ENCODE measurements at places on chromosomes 12 and 14.

DNA sequence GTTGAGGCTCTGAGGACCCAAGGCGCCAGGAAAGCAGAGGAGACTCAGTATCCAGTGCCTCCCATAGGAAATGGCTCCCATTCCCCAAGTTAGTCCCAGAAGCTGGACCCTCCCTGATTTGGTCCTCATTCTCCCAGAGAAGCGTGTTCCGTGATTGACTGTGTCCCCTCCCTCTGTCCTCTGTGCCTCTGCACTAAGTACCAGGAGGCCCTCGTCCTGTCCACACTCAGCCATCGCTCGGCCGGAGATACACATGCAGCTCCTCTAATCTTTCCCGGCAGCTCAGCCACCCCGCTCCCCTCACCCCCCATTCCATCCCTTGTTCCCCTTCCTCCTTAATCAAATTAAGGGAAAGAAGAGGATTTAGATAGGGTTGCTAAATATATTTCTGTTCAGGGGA, 28.3 kb upstream of the ATP2A2 start:
- DNase-seq, result no peak

DNA sequence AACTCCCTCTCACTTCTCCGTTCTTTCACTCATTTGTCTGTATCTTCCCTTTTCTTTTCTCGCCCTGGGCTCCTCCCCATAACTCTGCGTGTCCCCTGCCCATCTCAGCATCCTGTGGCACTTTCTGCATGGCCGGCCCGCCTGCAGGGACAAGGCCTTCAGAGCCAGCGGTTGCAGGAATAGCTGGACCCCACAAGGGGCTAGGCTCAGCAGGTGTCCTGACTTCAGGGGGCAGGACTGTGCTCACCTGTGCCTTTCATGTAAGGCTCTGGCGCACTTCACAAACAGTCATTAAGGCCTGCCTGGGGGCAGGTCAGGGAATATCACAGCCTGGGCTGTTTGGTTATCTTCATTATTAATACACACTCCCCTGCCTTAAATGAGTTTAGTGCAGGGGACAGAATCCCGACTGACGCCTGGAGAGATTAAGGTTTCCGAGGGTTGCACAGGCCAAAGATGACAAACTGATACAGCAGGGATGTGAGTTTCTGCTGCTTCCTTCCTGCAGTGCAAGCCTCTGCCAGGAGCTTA, 768.8 kb upstream of the TBX3 start:
- no peak for DNase-seq

DNA sequence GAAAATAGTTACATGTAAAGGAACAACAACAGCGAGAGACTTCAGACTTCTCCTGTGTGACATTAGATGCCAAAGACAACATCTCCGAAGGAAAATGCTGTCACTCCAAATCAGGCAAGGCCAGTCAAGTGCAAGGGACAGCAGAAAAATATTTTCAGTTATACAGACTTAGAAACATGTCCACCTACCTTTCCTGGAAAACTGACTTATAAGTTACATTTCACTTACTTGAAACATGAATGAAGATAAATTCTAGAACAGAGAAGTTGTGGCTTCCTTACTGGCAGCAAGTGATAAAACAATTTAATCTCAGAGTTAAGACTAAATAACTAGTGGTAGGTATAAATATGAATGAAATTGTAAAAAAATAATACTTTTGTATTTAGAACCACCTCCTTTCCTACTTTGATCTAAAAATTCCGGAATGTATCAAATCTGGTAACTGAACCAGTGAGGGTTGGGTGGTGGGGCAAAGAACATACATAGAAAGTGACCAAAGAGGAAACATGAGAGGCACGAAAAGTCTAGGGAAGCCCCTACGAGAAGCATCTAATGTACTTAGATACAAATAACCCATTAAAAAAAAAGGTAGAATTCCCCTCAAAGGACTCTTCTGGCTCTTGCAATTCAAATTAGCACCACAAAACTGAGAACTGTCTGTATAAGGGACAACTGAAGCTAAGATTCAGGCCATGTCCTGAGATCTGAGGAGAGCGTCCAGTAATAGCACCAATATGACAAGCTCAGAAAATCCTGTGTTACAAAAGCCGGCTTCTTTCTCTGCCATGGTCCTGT, 21.2 kb downstream of the MTHFD1 start:
- DNase-seq, result no peak

GRCh38 chr14:70009961-70010360, 130.7 kb downstream of the SMOC1 start:
- no peak for DNase-seq

DNA sequence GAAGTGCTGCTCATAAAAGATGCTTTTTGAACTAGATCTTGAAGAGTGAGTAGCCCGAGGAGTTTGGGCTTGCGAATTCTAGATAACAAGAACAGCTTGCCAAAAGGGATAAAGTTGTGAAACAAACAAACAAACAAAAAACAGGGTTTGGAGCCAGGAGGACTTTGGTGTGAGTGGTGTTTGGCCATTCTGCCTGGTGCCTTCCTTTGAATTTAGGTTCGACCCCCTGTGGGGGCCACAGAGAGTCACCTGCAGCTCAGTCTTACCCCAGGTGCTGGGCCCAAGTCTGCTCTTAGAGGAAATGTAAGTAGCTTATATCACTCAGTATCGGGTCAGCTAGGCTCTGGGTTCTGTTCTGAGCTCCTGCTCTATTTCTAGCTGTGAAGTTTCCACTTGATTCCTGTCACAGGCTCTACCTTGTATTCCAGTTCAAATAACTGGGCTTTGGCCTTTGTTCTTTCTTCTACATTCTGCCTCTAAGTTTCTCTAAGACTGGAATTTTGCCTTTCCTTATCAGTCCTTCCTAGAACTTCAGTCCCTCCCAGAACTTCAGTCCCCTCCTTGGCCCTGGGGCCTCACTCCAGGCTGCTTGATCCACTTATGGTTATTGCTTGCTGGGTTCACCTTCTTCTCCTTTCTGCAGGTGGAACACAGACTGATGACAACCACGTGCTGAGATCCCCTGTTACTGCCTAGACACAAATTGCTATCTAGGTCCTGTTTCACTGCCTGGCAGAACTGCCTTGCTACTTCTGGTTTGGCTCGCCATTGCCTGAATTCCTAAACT, 20.5 kb upstream of the DUSP6 start:
- DNase-seq, result no peak

DNA sequence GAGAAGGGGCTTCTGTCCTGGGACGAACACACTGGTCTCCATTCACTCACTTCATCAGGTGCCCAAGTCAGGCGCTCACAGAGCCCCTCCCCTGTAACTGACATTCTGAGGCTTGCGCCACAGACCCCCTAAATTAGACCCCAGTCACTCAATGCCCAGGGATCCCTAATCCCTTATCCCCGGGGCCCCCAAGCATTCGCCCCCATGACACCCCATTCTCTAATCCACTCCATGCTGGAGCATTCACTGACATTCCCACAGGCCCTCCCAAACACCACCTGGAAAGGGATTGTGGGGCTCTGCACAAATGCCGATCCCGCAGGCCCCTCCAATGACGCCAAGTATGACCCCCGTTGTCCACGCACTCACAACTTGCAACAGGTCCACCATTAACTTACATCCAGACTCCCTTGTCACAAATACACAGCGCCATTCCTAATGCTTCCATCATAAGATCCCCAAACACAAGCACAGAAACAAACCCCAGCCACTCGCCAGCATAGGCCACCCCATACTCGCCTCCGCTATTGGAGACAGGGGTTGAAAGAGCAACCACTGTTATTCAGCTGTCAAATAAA, 1.5 kb downstream of the ZNF605 start:
- DNase-seq, result no peak

GRCh38 chr12:127381043-127381668, 885.8 kb upstream of the TMEM132C start:
- DNase-seq, result peak; percentile 15

DNA sequence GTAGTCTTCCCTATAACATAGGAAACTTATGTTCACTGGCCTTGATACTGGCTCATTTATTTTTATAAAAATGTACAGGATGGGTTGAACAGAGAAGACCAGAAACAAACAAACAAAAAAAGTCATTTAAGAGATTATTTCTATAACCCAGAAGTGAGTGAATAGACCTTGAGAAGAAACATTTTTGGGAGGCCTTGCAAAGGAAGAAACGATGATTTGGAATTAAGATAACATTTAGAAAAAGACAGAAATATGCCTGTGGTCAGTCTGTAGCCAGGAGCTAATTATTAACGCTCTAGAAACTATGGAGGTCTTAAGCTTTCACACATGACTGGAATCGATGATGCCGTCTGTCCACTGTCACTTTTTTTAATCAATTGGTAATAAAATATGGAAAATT, 264.0 kb downstream of the EGLN3 start:
- DNase-seq, result no peak

GRCh38 chr12:89085421-89085820, 266.9 kb downstream of the DUSP6 start:
- DNase-seq, result no peak

DNA sequence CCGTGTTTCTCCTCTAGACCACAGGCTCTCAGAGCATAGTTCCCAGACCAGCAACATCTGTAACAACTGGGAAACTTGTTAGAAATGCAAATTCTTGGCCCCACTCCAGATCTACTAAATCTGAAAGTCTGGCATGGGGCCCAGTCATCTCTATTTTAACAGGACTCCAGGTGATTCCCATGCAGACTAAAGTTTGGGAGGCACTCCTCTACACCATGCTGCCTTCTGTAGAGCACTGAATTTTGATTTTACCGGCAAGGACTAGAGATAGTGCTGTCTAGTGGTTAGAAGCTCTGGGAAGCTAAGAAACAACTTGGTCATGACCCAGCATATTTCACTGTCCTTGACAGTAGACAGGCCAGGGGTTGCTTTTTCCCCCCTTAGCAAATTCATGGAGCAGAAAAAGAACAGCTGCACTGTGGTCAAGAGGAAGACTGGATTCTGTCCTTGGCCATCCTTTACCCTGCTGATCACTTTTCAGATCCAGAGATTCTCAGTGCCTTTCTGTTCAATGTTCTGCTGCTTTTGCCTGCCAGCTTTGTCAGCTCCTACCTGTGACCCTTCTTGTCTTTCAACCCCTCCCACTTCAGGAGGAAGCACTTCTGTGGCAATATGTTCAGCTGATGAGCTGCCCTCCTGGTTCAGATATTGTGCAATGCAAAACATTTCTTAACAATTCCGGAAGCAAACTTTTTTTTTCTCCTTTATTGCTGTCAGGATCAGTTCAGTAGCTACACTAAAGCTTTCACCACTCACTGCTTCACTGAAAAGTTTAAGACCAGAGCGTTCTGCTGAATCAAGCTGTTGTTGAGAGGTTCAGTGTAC, 133.8 kb upstream of the NUDT4 start:
- peak; percentile 89 for DNase-seq

DNA sequence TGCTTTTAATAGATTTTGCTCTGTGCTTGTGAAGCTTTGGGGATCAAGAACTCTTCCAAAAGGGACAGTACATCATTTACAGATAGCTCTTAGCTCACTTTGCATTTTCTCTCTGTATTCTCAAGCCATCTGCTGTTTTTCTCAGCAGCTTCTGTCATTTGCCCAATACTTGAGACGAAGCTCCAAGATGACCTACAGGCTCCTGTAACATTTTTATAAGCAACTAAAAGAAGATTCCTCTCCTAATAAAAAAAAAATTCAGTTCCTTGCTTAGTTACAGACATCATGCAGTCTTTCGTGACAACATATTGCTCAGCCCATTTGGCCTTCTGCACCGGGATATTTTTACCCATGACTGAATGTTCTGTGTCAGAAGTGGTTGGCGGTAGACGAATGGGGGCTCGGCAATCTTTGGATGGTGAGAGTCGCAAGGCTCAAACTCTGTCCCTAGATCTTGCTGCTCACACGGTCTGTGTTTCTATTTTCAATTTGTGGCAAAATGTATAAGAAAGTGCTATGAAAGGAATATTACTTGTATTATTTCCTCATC, 215.6 kb downstream of the FSCB start:
- no peak for DNase-seq

DNA sequence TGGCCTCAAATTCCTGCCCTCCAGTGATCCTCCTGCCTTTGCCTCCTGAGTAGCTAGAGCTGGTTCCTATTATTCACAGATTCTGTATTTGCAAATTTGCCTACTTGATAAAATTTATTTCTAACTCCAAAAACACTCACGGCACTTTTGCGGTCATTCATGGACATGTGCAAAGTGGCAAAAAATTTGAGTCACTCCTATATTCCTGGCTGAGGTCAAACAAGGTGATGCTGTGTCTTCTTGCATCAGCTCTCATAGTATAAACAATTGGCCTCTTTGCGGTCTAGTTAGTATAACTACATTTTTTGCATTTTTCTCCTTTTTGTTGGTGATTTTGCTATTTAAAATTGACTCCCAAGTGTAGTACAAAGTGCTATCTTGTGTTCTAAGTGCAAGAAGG, 24.7 kb downstream of the ATF1 start:
- peak; percentile 32 for DNase-seq

GRCh38 chr12:70393787-70394499, 27.9 kb downstream of the KCNMB4 start:
- DNase-seq, result no peak

DNA sequence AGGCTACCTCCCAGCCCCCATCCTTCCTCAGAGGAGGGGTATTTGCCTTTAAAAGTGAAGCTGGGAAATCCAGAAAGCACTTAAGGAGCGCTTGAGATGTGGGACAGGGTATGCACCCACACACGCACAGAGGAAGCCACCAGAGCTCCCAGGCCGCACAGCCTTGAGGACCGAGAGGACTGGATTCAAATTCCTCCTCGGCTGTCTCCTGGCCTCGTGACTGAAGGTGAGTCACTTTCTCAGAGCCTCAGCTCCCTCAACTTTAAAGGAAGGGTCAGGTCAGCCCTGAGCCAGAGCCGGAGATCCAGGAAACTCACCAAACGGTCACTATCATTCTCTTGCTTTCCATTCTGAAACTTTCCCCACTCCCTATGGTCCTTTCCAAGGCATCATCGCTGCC, 37.6 kb downstream of the BCL11B start:
- DNase-seq, result no peak

DNA sequence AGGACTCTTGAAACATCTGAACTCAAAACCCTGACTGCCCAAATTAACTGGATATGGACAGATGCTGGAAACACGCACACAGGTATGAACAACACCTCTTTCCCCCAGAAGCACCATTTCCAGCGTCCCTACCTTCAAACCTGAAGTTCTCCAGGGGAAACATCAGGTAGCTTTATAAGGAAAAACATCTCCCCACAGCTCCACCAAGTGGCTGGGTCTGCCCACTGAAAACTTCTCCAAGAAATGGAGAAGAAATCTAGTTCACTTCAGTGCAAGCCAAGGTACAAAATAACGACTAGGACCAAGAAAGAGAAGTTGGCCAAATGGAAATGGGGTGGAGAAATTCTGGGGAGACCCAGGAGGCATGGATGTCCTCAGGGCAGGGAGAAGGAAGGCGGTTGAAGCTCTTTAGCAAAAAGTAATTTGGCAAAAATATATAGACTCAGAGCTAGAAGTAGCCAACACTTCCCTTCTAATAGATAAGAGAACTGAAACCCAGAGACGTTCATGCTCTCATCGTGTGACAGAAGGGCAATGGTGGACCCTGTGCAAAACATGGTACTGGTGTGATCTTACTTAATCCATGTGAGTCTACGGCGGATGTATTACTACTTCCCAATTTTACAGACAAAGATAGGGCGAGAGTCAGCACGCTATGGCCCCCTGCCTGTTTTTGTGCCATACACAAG, 10.5 kb upstream of the NUAK1 start:
- no peak for DNase-seq

GRCh38 chr12:8734873-8735381, 37.1 kb downstream of the RIMKLB start:
- DNase-seq, result no peak

- no peak for DNase-seq
Observed at GRCh38 chr12:6584293-6584692, 16.2 kb upstream of the NOP2 start.

- no peak for DNase-seq
Observed at GRCh38 chr12:51917041-51917590, 9.8 kb downstream of the ACVRL1 start.

GRCh38 chr12:31215518-31216232, 110.3 kb downstream of the SINHCAF start:
- DNase-seq, result no peak

GRCh38 chr12:119283310-119283709, 51.2 kb upstream of the CCDC60 start:
- no peak for DNase-seq

All from HepG2 (cell line).